ENCODE measurements at places on chromosomes 5 and 9.
A peak's percentile ranks its signal among the peaks of the same experiment; 100 is the strongest.

DNA sequence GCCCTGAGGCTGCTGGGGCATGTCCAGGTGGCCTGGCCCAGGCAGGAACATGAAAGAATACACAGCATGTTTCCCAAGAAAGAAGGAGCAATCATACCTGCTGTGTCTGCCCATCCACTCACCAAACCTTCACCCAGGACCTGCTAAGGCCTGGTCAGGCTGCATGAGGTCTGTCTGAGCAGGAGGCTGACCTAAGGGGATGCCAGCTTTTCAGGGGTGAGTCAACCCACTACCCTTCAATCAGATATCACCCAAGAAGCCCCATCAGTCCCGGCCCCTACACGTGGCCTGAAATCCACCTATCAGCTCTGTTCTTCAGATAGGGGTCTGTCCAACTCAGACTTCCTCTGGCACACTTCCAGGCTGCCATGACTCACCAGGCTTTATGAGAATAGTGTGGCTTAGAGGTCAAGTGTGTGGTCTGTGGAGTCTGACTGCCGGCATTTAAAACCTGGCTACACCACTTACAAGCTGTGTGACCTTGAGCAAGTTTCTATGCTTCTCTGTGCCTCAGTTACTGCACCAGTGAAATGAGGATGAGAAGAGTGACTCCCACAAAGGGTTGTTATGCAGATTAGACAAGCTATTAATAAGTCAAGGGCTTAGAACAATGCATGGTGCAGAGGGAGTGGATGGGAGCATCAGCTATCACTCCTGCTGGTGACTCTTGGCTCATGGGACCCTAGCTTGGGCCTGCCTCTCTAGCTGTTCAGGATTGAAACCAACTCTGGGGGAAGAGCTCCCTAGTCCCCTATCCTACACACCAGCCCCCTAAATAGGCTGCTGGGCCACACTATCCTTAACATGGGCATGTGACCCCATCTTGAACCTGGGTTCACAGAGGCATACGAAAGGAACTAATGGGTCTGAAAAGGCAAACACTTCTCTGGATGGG lies 130.3 kb downstream of the PAX5 start:
- DNase-seq = no peak

GRCh38 chr9:82961504-82962125 lies 101.3 kb downstream of the RASEF start:
- peak; percentile 4 for DNase-seq

GRCh38 chr5:15191012-15191411 lies 309.0 kb upstream of the FBXL7 start:
- no peak for DNase-seq

GRCh38 chr5:81826128-81826527 lies 75.2 kb upstream of the SSBP2 start:
- DNase-seq = no peak

Measured in CD4-positive, alpha-beta T cell treated with Interleukin-4 for 4 hours (primary cell).